ENCODE measurements at places on chromosomes 1 and 21.
A peak's percentile ranks its signal among the peaks of the same experiment; 100 is the strongest.

DNA sequence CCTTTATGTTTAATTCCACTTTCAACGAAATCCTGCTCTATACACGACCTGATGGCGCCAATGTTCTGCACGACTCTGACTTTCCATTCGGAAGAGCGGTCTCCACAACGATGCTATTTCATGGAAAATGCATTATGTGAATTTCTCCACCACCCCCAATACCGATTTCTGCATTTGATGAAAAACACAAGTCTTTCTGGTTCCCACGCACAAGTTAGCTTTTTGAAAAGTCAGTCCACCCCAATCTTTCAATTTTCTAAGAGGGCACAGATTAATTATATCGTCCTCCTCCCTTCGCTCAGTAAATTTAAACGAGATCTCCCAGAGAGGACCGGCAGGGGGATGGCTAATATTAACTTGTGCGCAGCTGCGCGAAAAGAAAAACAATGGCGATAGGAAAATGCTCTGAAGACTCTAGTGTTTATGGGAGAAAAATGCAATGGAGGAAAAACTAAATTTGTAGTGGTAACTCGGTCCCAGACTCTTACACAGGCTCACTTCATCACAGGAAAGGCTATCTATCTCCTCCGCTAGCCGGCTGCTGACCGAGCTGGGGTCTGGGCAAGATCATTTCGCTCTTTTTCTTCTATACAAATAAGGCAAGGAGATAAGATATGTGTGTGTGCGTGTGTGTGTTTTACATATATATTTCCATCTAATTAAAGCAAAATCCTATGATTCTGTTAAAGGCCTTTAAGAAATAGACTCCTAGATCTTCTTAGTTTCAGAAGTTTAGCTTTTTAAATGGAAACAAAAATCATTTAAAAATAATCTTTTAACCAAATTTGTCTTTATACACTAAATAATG, 1.2 kb upstream of the LHX8 start:
- DNase-seq, result no peak

- no peak for DNase-seq
These were observed 25.6 kb downstream of the LRRC42 start for GRCh38 chr1:53971718-53972117.

- DNase-seq, result no peak
These were observed 168.1 kb downstream of the TGFBR3 start for GRCh38 chr1:91717839-91718238.

DNA sequence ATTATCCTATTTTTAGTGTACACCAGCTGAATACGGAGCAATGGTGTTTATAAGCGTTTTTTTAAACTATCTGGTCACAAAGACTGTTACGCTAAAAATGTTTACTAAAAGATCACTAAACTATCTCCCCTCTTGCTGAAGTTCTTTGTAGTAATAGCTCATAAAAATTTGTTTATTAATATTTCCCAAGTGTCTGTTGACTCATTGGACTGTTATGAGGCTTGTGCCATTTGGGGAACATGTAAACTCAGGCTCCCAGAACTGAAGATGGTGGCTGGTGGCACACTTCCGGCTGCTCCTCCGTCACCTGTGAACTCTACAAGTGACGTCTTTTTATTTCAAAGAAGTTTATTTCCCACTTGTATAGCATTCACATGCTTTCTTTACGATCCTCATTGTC, 46.3 kb downstream of the AIDA start:
- no peak for DNase-seq

DNA sequence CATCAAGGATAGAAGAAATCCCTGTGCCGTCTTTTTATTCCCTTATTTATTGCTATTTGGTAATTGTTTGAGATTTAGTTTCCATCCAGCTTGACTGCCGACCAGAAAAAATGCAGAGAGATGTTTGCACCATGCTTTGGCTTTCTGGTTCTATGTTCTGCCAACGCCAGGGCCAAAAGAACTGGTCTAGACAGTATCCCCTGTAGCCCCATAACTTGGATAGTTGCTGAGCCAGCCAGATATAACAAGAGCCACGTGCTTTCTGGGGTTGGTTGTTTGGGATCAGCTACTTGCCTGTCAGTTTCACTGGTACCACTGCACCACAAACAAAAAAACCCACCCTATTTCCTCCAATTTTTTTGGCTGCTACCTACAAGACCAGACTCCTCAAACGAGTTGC, 99.0 kb downstream of the TGFB2 start:
- no peak for DNase-seq

DNA sequence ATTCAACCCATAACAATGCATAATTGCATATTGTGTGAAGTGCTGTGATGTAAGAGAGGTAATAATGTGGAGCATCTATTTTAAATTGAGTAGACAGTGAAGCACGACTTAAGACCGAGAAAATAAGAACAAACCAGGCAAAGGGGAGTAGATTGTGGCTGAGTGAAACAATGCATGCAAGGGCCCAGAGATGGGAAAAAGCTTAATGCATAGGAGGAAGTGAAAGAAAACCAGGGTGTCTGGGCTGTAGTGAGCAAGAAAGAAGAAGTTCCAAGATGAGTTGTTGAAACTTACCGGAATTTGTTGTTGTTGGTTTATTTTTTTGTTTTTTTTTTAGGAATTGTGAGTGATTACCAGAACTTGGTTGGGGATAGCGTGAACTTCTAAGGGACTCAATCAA, 104.7 kb downstream of the SNX7 start:
- DNase-seq, result no peak

- DNase-seq, result no peak
These were observed 109.9 kb downstream of the IGSF21 start for GRCh38 chr1:18217398-18218043.

- no peak for DNase-seq
These were observed 64.8 kb upstream of the BEND5 start for GRCh38 chr1:48841461-48841860.

GRCh38 chr1:172874950-172875349, 175.8 kb downstream of the TNFSF18 start:
- no peak for DNase-seq

DNA sequence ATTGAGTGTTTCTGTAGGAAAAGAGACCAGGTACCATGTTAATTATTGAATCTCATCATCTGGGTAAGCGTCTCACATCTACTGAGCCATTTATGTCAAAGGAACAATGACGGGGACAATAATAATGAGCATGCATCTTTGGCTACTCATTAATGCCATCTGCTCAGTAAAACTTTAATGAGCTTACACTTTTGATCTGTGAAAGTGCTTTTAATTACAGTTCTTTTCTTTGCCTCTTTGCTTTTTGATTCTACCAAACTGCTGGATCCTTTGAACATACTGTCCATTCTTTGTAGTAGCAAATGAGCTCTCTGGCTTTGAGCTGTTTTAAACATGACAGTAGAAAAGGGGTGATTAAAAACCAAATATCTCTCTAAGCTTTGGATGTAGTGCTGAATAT, 181.2 kb upstream of the IVNS1ABP start:
- DNase-seq, result no peak

- DNase-seq, result no peak
These were observed 77.0 kb downstream of the ZMYM4 start for GRCh38 chr1:35345439-35345981.

GRCh38 chr1:110176299-110176956, 26.1 kb downstream of the SLC6A17 start:
- no peak for DNase-seq

GRCh38 chr1:37047542-37047941, 13.2 kb upstream of the GRIK3 start:
- DNase-seq, result no peak

DNA sequence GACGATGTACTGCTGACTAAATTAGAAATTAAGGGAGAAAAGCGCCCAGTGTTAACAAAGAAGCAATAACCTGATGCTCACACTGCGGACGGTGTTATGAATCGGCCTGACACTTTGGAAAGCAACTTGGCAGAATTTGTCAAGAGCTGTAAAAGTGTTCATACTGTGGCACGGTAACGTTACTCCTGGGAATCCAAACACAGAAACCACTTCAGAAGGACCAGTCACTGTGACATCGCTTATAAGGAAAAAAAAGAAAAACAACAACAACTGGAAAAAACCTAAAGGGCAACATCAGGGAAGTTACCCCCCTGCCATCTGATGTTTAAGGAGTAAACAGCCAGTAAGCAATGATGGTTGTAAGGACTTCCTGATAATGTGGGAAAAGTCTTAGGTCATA, 27.7 kb downstream of the CAPZB start:
- no peak for DNase-seq

DNA sequence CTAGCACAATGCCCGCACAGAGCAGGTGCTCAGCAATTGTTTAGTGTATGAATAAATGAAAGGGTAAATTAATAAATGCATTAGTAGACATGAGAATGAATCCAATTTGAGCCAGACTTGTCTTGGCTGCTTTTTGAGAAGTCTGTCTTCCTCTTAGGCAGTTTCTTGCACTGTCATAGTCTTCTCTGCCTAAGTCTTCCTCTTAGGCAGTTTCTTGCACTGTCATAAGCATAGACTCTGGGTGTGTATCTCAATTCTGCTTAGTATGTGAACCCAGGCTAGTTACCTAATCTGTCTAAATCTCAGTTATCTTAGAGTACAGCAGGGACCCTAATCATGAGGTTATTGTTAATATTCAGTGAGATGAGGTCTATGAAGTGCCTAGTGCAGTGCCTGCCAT, 27.2 kb downstream of the NHLH2 start:
- DNase-seq, result no peak

DNA sequence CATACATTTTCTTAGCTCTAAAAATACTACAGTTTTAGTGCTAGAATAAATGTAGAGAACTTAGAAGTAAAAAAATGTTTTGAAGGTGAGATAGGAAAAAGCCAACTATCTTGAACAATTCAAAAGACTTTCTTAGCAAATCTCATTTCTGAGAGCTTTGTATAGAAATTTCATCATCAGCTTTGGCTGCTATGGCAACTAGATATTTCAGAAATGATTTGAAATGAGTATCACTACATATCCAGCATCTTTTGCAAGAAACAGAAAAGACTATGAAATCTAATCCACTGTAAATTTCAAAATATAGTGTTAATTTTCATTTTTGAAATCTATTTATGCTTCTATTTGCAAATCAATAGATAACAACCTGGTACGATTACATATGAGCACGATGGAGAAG, 57.7 kb downstream of the RGS7 start:
- no peak for DNase-seq

GRCh38 chr1:15167386-15167785, 13.8 kb downstream of the TMEM51 start:
- no peak for DNase-seq

- no peak for DNase-seq
These were observed 108.5 kb upstream of the KCNK2 start for GRCh38 chr1:214974002-214974401.

DNA sequence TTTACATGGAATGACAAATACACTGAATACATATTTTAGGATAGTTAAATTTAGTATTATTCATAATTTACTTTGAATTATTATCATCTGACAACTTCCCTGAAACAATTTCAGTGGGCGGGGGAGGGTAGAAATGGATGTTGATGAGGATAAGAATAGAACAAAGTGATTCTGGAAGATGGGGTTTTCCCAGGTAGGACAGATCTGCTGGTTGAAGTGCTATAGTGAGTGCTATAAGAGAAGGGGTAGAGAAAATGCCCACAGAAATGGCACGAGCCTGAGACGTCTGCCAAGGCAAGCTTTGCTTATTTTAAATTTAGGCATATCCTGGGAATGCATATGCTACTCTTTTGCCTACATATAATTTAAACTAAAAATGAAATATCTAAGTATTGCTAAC, 3.2 kb downstream of the CFH start:
- DNase-seq, result no peak

GRCh38 chr1:226411619-226412018, 3.7 kb upstream of the PARP1 start:
- no peak for DNase-seq

DNA sequence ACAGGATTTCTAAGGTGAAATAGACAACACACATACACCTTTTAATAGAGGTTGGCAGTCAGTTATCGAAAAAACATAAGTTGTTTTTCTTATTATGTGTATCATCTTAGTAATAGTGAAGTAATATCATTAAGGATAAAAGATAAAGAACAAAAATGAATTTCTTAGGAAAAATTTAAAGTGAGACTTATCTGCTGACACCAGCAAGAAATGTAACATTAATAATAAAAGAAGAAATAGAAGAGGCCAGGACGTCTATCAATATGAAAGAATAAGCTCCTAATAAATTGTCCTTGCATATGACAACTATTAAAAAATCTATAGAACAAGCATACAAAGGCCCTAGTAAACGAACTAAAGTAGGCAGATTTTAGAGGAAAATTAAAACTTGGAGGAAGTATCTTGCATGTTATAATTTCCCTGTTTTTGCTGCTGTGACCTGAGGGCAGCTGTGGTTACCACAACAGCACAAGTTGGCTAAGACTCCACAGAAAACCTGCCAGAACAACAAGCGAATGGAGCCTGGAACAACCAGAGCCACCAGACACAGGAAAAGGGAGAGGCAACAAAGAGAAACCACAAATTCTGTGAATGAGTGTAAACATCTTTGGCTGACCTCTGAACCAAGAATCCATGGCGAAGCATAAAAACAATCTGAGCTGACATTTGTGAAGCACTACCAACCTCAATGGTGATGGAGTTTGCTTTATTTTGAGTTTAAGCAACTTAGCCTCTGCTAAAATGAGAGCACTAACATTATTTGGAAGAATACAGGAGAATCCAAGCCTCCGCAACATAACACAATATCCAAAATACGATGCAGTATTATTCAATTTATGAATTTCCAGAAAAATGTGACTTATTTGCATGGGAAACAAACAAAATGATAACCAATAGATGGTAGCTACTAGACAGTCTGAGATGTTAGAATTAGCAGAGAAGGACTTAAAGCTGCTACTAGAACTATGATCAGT, 207.5 kb downstream of the KCNT2 start:
- DNase-seq, result no peak

- no peak for DNase-seq
These were observed 89.5 kb upstream of the C1orf21 start for GRCh38 chr1:184297244-184297750.

- no peak for DNase-seq
These were observed 555.8 kb downstream of the DPYD start for GRCh38 chr1:97365026-97365425.

- no peak for DNase-seq
These were observed 8.9 kb downstream of the PGBD2 start for GRCh38 chr1:248914796-248915381.

DNA sequence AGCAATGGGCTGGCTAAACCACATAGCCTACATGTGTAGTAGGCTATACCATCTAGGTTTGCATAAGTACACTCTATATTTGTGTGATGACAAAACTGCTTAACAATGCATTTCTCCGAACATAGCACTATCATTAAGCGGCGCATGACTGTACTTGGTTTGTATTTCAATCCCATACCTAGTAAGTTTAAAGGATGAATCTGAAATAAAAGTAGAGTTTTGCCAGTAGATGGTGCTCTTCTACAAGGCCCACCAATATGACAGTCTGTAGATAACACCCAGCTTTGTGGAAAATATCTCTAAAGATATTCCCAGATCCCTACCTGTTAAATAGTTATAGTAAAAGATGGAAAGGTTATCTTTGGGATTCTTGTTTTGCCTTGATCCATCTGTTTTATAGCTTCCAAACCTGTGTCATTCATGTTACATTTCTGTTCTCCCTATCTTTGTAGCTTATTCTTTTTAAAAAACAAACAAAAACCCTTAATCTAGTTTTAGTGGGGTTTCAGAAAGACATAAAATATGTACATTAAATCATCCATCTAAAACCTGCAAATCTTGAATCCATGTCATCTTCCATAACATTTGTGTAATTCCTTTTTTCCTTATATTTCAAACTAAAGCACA, 33.9 kb upstream of the ASPM start:
- peak; percentile 73 for DNase-seq

All from NCI-H2227 treated with DMSO at 0.1 percent for 48 hours (cell line).